T-helper 22 cell (primary cell): ENCODE measurements at places on chromosomes 1 and 21.

GRCh38 chr1:210143465-210144062 lies 89.0 kb upstream of the SERTAD4 start:
- DNase-seq: no peak

DNA sequence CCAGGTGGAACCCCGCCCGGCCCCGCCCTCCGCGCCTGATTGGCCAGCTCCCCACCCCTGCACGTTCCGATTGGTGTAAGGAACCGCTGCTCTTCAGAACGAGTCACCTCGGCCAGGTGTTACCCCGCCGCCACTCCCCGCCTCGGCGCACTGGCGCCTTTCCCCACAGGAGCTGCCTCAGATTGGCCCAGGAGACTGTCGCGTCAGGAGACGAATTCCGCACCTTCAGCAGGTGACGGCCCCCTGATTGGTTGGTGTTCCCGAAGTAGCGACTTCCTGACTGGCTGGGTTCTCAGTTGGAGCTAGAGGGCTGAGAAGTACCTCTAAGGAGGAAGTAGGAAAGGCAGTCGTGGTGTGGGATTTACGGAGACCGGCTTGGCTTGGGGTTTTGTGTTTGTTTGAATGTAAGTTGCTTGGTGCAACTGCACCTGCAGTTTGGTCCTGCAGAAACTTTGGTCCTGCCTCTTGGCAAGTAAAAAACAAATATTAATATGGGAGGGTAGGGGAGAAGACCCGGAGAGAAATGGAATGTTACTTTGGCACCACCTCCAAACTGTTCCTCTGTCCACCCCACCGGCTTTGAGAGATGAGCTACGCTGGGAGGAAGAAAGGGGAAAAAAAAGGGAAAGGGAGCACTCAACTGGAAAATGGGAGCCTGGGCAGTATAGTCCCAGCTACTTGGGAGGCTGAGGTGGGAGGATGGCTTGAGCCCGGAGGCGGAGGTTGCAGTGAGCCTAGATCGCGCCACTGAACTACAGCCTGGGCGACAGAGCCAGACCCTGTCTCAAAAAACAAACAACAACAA lies 415 bp upstream of the F11R start:
- DNase-seq: peak; percentile 91

DNA sequence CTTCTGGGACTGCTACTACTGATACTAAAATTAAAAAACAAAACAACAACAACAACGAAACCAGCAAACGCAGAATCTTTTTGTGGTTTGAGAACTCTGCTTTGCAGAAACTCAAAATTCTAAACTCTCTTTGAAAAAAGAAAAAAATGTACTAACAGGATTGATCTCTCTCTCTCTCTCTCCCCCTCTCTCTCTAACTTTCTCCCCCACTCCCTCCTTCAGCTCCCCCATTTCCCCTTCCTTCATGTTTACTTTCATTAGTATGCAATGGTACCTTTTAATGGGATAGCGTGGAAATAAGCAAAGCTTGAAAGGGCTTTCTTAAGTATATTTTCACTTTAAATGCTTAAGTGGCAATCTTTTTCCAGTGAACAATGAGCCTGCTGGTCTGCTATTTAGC lies 562.6 kb upstream of the ADGRL2 start:
- DNase-seq: no peak

DNA sequence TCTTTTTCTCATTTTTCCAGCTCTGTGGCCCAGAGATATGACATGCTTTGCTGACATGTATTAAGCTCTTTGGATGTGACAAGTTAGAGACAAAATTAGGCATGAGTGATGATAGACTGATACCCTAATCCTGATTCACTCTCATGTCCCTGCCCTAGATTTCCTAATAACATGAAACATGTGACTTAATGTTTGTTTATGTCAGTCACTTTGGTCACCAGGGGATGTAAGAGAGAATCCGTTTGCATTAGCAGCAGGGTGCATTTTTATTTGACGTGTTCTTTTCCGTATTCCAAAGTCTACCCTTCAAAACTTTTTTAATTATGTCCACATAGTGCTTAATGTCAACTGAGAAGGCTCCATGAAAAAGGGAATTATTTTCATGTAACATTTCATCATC lies 192.4 kb downstream of the HMCN1 start:
- no peak for DNase-seq

- DNase-seq: no peak
Measured at GRCh38 chr1:147902253-147902845, at the start of gene GJA8. GJA8 (plus strand) TSS chr1:147902795; CDS start chr1:147907956, 5,161 bp downstream.

- DNase-seq: no peak
Measured at GRCh38 chr1:178683291-178683690, 41.8 kb upstream of the RALGPS2 start.
